ENCODE measurements at places on chromosomes 12 and 14. TPM values are rescaled to one million over a fixed set of nuclear protein-coding genes. Genes with fewer than 3 reads are reported as not detected.
A peak's percentile ranks its signal among the peaks of the same experiment; 100 is the strongest.

DNA sequence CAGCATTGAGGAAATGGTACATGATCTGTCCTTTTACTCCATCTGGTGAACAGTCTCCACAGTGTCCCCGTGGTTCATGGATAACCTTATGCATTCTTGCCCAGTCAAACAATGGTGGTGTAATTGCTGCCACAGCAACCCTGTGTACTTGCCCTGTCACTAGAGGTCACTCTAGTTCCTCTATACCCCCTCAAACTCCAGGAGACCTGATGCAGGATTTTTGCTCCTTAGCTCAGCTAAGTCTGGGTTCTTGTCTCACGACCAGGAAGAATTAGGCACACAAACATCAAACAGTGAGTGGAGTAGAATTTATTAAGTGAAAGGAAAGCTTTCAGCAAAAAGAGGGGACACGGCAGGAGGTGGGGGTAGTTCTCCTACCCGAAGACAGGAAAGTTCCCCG, 24.7 kb upstream of the EEA1 start:
- DNase-seq, result no peak

DNA sequence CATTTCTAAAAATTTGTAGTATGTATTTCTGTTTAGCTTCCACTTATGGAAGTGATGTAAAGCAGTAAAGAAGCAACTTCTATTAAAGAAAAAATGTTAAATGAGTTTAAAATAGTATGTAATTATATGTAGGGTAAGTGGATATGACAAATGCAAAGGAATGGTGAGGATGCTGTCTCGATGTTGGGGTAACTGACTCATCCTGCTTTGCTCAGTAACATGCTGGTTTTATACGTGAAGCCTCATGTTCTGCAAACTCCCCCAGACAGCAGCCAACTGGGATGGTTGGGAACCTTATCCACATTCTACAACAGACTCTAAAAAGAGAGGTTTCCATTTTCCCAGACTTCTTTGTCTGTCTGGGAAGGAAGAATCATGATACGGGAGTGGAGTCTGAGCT, 1006.4 kb upstream of the TMEM132C start:
- peak; percentile 31 for DNase-seq

DNA sequence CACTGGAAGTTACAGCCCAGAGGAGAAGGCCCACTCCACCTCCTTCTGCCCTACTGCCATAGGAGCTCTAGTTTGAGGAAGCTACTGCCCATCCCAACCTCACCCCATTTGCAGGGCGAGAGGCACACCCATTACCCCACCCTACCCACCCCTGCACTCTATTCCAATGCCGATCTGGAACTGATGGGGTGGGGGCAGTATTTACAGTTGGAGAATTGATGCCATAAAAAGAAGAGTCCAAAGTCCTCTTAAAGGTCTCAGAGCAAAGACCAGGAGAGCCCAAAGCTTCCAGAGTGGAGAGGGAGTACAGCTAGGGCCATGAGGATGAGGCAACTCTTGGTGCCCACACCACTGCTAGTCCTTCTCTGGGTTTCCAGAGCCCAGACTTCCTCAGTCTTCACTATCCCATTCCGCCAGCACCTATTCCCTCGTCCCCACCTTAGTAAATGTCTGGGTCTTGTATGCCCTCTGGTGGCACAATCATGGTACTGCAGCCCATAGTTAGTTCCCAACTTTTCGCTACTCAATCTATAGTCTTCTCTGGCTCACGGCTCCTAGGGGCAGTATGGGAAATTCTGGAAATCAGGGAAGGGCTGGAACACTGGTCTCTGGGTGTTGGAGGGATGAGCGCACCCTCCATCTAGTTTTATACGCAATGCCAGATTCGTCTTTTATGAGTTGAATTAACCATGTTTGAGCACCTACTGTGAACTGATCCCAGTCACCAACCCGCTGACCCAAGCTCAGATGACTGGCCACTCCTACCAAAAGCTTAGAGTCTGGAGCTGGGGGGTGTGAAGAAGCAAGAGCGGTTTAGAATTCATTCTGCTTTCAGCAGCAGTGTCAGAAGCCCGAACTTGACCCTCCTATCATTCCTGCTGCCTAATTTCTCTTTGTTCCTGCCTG, 6.9 kb upstream of the ADCY6 start:
- no peak for DNase-seq

- DNase-seq, result no peak
Observed at GRCh38 chr12:1330477-1330827, 263.9 kb downstream of the FBXL14 start.

DNA sequence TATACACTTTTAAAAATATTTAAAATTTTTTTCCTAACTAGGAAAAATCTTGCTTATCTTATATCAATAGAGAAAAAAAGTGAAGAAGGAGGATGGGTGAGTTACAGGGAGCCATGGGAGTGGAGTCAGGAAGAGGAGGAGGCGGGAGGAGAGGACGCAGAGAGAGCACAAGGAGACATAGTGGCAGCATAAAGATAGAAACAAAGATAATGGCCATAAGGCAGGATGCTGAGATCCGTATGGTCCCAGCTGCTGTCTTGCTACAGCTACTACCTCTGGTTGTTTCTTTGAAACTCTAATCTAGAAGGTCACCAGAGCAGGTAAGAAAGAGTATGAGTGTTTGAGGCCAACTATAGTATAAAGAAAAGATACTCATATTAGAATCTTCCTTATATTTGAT, 2.6 kb upstream of the SOX5 start:
- DNase-seq, result no peak

DNA sequence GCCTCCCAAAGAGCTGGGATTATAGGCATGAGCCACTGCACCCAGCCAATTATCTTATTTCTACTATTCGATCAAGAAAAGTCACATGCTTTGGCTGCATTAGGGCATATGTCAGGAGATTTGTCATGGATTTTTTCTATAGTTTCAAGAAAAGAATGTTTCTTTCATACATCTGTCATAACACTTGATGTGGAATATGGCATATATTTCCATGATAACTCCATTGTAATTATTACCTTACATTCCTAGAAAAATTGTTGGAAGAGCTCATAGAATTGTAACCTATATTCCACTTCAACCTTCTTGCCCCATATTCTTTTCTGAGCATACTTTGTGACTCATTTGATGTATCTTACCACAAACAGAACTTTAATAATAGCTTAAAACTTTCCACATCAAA, 740.9 kb upstream of the FLRT2 start:
- DNase-seq, result no peak

DNA sequence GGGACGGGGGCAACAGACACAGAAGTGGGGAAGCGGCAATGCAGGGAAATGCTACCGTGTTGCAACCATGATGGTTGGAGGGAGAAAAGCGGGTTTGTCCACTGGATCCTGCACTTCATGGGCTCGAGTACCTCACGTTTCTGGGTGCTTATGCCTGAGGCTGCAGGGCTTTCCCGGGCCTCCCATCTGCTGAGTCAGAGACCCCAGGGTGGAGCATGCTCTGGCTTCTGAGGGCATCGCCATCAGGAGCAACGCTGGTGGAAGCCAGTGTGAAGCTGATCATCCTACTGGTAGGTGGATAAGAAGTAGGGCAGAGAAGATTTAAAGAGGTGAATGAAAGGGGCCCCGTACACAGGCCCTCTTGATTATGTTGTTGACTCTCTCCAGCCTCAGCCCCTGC, 5.0 kb upstream of the ADGRD1 start:
- DNase-seq, result no peak

- DNase-seq, result no peak
Observed at GRCh38 chr14:99034711-99035171, 237.3 kb downstream of the BCL11B start.

DNA sequence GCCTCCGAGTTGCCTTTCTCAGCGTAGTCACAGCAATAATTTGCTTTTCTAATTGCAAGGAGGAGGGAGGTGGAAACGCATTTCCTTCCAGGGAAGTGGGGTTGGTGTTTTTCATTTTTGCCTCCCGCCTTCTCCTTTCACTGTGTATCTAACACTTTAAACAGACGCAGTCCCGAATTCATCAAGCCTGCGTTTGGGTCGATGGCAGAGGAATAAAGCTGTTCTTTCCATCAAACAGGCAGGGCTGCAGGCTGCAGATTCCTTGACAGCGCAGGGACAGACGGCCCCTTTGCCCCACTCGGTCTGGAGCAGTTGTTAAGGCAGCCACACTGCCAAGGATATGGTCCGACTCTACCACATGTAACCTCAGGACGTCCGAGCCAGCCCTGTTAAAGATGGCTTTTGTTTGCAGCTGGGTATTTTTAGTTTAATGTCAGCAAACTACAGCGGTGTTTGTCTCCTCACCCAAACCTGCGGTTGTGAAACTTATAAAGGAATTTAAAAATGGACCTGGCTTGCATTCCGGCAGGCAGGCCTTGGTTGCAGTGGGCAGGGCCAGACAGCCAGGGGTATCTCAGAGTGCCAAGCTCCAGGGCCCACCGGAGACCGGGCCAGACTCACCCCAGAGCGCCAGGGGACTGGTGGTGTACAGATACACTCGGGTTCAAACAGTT, 2.1 kb downstream of the CHST11 start:
- no peak for DNase-seq

- DNase-seq, result no peak
Observed at GRCh38 chr12:75488553-75488952, 8.0 kb downstream of the GLIPR1 start.

DNA sequence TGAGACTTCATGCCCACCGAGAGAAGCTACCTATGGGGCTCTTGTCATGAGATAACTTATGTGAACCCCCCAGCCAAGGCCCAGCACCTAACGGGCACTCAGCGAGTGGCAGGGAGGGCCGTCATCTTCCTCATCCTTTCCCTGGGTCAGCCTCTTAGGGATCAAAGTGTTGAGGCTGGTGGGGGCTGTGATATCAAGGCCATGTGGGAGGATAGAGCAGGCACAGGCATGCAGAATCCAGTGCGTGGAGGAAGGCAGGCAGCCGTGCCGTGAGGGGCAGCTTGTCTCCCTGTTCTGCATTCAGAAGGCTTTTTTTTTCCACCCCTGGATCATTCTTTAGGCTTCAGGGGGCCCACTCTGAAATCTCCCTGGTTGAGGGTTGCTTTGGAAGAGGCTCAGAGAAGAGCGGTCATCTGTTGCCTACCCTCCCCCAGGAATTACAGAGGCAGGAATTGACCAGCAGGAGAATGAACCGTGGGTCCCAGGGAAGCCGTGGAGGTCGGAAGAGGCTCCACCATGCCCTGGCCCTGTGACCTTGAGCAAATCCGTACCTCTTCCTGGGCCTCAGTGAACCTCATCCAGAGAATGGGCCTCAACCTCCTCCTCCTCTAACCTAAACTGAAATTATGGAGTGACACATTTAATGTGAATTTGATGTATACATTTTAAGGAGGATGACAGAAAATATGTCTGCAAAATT, 62.8 kb downstream of the BEGAIN start:
- DNase-seq, result peak; percentile 79

- DNase-seq, result no peak
Observed at GRCh38 chr12:51269174-51270066, 795 bp downstream of the SMAGP start.

DNA sequence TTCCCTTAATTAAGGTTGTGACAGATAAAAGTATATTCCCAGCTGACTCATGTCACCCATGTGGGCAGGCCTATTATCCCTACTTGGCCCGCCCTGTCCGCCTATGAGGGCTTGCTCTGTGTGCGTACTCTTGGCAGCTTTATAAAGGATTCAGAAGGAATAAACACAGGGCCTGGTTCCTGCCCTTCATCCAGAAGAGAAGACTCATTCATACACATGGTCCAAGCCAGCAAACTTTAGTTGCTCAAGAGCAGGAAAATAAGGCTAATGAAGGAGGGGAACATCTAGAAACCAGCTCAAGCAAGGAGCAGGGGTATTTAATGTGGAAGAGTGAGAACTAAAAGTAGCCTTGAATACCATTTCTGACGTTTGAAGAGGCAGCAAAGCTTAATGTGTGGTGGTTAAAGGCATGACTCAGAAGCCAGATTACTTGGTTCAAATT, 141.9 kb downstream of the CRADD start:
- DNase-seq, result peak; percentile 95

GRCh38 chr12:90045559-90045958, 336.9 kb upstream of the ATP2B1 start:
- no peak for DNase-seq

DNA sequence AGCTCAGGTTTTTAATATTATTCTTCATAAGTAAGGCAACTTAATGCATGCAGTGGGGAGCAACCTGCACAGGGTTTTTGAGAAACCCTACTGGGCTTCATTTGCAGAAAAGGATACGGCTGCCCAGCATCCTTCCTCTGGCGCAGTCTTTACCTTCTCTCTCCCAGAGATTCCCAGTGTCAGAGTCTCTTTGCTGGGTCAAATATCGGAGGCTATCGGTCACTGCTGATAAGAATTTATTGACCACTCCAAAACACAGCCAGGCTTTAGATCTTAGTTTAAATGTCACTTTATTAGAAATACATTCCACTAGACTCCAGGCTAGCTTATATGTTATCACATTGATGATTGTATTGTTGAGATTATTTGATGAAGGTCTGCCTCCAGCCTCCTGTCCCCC, 147.2 kb upstream of the CPSF6 start:
- no peak for DNase-seq

GRCh38 chr12:112115259-112116045, 6.9 kb upstream of the NAA25 start:
- DNase-seq, result no peak

DNA sequence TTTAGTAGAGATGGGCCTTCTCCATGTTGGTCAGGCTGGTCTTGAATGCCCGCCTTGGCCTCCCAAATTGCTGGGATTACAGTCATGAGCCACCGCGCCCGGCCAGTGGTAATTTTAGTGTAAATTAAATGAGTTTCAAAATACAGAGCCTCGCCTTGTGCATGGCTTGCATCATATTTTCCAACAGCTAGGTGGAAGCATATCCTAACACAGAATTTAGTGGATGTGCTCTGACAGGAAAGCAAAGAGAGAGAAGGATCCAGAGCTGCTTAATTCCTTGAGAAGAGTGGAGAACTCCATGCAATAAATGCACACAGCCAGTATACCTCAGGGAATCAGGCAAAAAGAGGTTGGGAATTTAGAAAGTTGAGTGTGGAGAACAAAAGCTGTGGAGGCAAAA, 2.5 kb downstream of the OR6C2 start:
- DNase-seq, result no peak

DNA sequence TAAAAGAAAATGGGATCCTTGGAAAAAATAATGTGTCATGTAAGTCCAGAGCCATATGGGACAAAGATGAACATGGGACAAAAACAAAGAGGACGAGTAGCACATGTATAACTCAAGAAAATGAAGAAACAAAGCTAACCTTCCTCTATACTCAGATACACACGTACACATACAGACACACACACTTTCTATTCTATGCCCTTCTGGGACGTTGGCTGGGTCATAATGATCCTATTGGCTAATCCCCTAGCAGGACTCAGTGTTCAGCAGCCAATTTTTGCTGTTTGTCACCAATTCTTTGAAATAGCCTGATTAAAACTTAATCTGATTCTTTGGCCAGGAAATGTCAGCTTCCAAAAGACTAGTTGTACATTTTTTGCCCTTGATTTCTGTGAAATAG, 189.4 kb upstream of the FOXG1 start:
- DNase-seq, result no peak

GRCh38 chr12:53502331-53502730, 1.2 kb downstream of the TARBP2 start:
- DNase-seq, result no peak

RNASE7 gene
- not detected for total RNA-seq

GPR33 gene
- total RNA-seq, result not detected

RNASE1 gene
- 766 TPM for total RNA-seq

CATSPERB gene
- 0.83 TPM for total RNA-seq

P2RX2 gene
- 1.7 TPM for total RNA-seq

MCRS1 gene
- total RNA-seq, result 48.2 TPM

POU6F1 gene
- 13.4 TPM for total RNA-seq

ABCC9 gene
- total RNA-seq, result 45.5 TPM

IL26 gene
- total RNA-seq, result not detected

GPR162 gene
- 3.7 TPM for total RNA-seq

ARMH4 gene
- total RNA-seq, result 6.1 TPM

ALG10 gene
- 4.5 TPM for total RNA-seq
